Effector memory CD4-positive, alpha-beta T cell (primary cell): ENCODE measurements at places on chromosomes 12 and 14.

- no peak for DNase-seq
Observed at GRCh38 chr14:106203438-106203837, 677.1 kb downstream of the TMEM121 start.

DNA sequence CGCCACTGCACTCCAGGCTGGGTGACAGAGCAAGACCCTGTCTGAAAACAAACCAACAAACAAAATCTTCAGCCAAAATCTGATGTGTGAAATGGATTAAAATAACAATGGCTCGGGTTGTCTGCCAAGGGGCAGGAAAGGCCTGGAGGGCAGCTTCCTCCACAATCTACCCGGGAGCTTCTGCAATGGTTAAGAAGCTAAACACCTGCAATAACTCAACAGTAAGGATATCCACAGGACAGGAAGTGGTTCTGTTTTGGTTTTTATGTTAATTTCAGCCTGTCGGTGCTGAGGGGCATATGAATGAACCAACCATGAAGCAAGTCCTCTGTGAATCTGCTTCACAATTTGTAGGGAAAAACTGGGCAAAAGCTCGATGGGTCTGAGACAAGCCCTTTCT is 34.4 kb downstream of the RAD52 start:
- no peak for DNase-seq

DNA sequence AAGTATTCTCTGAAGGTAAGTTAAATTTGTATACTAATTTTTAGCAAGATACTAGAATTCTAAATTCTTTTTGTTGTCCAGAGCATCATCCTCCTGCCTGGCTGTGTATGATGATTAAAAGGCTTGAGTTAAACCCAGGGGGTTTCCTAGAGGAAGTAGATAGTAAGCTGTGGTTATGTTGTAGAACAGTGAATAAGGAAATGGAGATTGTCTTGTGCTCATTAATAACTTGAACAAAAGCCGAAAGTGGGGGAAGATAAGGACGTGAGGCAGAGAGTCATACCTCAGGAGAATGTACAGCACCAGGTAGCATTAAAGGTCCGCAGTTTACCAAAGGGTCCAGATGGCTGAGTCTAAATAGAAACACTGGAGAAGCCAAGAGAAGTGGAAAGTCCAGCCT is 42.0 kb downstream of the CKB start:
- no peak for DNase-seq

DNA sequence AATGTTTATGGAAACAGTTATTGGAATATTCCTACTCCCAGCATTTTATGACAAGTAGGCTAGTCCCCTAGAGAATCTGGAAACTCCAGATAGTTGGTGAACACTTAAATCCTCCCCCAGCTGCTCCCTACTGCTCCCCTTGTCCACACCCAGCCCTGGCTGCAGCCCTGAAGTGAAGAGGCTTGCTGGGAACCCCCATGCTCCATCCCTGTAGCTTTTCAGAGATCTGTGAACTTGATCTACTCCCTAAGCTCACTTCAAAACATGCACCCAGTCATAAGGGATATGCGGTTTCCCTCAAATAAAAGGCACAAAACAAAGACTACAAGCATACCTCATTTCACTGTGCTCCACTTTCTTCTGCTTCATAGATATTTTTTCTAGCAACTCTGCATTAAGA is 33.2 kb downstream of the EGLN3 start:
- no peak for DNase-seq

DNA sequence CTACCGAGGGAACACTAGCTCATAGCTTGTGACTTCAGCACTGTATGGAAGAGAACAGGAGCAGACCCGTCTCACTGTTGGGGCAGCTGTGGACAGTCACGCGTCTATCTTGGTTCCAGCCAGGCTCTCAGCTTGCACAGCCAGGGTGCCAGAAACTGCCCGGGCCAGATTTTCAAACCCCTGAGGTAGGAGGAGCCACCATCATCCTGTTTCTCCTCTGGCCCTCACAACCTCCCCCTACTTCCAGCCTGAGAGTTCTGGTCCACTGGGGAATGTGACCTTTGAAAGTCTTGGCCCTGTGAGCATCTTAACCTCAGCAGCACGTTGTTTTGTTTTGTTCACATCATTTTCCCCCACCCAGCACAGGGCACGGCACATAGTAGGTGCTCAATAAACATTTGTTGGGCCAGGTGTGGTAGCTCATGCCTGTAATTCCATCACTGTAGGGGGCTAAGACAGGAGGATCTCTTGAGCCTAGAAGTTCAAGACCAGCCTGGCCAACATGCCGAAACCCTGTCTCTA is 50.4 kb downstream of the PSMA6 start:
- no peak for DNase-seq
